Peyer's patch (tissue), 4 donors: ENCODE measurements at places on chromosomes 4 and X. TPM values are rescaled to one million over a fixed set of nuclear protein-coding genes. Genes with fewer than 3 reads are reported as not detected.

The ADH1A gene
- not detected for total RNA-seq

The ACSL1 gene
- 16.7 TPM for total RNA-seq

The CCDC110 gene
- not detected for total RNA-seq

The AFP gene
- total RNA-seq: not detected

The ERAS gene
- not detected for total RNA-seq

The FRMD7 gene
- not detected for total RNA-seq

The MAP3K15 gene
- not detected for total RNA-seq

The MAGEC1 gene
- not detected for total RNA-seq

The NEUROG2 gene
- not detected for total RNA-seq

DNA sequence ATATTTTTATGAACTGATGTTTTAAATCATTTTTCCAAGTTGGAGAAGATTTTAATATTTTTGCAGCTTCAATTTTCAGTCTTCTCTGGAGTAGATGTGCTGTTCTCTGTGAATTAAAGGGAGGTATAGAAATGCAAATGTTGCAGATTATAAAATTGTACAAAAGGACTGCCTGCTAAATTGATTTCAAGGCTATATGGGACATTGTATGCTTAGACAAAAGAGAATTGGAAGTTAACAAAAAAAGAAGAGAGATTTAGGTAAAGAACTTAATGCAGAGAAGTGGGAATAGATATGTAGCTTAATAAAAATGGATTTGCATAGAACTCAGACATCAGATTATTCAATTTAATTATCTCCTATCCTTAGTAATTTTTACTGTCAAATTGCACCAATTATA, 403.3 kb downstream of the ZIC3 start:
- DNase-seq: no peak
- H3K4me1 ChIP-seq: no peaks in the 10 kb centered on the region
- no peak overlapping the region for H3K27ac ChIP-seq
- no peak overlapping the region for H3K4me3 ChIP-seq
- H3K27me3 ChIP-seq: no peaks in the 10 kb centered on the region

DNA sequence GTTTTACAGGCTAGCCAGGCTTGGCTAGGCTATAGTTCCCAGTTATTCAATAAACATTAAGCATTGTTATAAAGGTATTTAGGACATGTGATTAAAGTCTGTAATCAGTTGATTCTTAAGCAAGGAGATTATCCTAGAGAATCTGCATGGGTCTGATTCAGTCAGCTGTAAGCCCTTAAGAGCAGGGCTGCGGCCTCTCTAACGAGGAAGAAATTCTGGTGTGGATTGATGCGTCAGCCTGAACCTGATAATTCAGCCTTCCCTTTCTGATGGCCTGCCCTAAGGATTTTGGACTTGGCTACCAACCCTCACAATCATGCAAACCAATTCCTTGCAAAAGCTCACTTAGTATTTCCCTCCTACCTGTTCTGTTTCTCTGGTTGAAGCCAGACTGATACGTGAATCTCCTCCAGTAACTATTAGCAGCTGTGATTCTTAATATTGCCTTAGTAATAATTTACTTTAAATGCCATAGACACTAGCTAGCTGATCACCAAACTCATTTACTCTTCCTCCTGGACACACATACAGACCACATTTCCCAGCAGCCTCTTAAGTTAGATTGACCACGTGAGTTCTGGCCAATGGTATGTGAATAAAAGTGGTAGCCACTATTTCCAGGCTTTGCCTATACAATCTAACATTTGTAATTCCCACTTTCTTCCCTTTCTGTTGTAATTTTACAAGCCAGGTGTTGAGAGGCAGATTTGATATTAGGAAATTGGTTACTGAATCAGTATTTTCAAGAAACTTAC, 678.0 kb upstream of the INTU start:
- no peaks in the 10 kb centered on the region for H3K27me3 ChIP-seq
- no peaks in the 10 kb centered on the region for H3K36me3 ChIP-seq
- H3K4me3 ChIP-seq: no peak overlapping the region
- no peak overlapping the region for H3K27ac ChIP-seq

GRCh38 chr4:39745920-39746319, 48.0 kb downstream of the UBE2K start:
- no peak overlapping the region for H3K27ac ChIP-seq
- no peak overlapping the region for H3K4me3 ChIP-seq
- no peak for DNase-seq
- no peaks in the 10 kb centered on the region for H3K36me3 ChIP-seq
- no peaks in the 10 kb centered on the region for H3K4me1 ChIP-seq

- no peak overlapping the region for H3K4me3 ChIP-seq
- no peaks in the 10 kb centered on the region for H3K4me1 ChIP-seq
- H3K27ac ChIP-seq: no peak overlapping the region
Measured at GRCh38 chr4:36207367-36207766, 36.9 kb downstream of the ARAP2 start.

- H3K4me1 ChIP-seq: no peaks in the 10 kb centered on the region
- no peak overlapping the region for H3K27ac ChIP-seq
- no peak overlapping the region for H3K4me3 ChIP-seq
- no peak for DNase-seq
- H3K36me3 ChIP-seq: no peaks in the 10 kb centered on the region
Measured at GRCh38 chr4:94605241-94605805, 152.4 kb upstream of the BMPR1B start.

GRCh38 chr4:56301181-56301996, 85.9 kb downstream of the AASDH start:
- no peaks in the 10 kb centered on the region for H3K36me3 ChIP-seq
- DNase-seq: peak; percentile 49
- H3K4me1 ChIP-seq: no peaks in the 10 kb centered on the region
- no peaks in the 10 kb centered on the region for H3K27me3 ChIP-seq
- H3K27ac ChIP-seq: peak overlapping the region; percentile 3

DNA sequence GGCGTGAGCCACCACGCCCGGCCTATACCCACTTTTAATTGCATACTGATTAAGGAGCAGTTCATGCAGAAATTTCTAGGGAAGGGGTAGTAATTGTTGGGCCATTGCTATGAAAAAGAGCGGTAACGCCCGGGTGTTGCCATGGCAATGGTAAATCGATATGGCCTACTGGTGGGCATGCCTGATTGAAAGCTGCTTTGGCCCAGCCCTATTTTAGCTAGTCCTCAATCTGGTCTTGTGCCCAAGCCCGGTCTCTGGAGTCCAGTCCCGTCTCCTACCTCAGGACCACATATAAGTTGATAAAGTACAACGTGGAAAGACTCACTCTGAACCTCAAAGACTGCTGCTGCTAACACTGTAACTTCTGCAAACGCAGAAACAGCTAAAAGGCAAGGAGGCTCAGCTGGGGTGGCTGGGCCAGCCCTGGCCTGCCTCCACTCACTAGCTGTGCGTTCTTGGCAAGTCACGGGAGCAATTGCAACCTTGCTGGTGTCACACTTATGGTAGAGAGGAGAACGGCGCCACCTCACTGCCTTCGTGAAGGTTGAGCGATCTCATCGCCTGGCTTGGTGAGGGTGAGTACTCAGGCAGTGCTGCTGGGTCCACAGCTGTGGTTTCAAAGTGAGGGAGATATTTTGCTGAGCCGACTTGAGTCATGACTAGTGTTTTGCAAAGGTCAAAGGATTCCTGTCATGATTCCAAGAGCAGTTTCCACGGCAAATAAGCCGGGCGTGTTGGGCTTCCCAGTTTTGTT, 57.0 kb upstream of the GRPEL1 start:
- no peak for DNase-seq
- no peaks in the 10 kb centered on the region for H3K27me3 ChIP-seq
- H3K36me3 ChIP-seq: no peaks in the 10 kb centered on the region
- H3K27ac ChIP-seq: peak overlapping the region; percentile 6
- H3K4me1 ChIP-seq: no peaks in the 10 kb centered on the region

DNA sequence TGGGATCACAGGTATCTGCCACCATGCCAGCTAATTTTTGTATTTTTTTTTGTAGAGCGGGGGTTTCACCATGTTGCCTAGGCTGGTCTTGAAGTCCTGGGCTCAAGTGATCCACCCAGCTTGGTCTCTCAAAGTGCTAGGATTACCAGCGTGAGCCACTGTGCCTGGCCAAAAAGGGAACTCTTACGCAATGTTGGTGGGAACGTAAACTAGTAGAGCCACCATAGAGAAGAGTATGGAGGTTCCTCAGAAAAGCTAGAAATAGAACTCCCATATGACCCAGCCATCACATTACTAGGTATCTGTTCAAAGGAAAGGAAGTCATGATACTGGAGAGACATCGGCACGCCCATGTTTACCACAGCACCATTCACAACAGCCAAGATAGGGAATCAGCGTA, 85.9 kb downstream of the PRKX start:
- H3K4me1 ChIP-seq: no peaks in the 10 kb centered on the region
- no peaks in the 10 kb centered on the region for H3K27me3 ChIP-seq
- DNase-seq: no peak
- no peak overlapping the region for H3K27ac ChIP-seq
- H3K36me3 ChIP-seq: no peaks in the 10 kb centered on the region

DNA sequence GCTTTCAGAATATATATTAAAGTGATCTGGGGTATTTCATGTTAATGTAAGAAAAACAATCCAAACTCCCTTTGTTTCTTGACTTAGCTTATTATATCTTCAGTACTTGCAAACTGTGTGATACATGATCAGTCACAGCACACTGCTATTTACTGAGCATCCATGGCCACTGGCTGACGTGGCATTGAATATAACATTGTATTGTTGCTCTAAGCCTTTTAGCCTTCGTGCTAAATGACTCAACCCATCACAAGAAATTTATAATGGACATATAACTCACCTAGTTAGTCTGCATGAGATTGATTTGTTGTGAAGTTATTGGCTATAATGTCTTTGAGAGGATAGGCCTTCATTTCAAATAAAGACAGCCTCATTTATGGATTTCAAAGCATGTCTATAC, 642.6 kb downstream of the IL1RAPL1 start:
- H3K4me3 ChIP-seq: no peak overlapping the region
- no peaks in the 10 kb centered on the region for H3K27me3 ChIP-seq
- no peaks in the 10 kb centered on the region for H3K36me3 ChIP-seq
- no peak for DNase-seq

DNA sequence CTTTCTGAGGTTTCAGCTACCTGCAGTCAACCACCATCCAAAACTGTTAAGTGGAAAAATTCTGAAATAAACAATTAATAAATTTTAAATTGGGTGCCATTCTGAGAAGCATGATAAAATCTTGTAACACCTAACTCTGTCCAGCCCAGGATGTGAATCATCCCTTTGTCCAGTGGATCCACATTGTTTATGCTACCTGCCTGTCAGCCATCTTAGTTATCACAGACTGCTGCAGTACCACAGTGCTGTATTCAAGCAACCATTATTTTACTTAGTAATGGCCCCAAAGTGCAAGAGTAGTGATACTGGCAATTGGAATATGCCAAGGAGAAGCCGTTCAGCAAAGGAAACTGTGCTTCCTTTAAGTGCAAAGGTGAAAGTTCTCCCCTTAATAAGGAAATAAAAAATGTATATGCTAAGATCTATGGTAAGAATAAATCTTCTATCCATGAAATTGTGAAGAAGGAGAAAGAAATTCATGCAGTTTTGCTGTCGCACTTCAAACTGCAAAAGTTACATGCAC, 20.6 kb downstream of the CAMK2D start:
- no peak overlapping the region for H3K27ac ChIP-seq
- H3K4me3 ChIP-seq: no peak overlapping the region
- no peaks in the 10 kb centered on the region for H3K4me1 ChIP-seq
- peak; percentile 41 for DNase-seq
- no peaks in the 10 kb centered on the region for H3K36me3 ChIP-seq
- H3K27me3 ChIP-seq: no peaks in the 10 kb centered on the region

- DNase-seq: no peak
- H3K4me3 ChIP-seq: no peak overlapping the region
- no peaks in the 10 kb centered on the region for H3K36me3 ChIP-seq
- H3K27ac ChIP-seq: no peak overlapping the region
Measured at GRCh38 chrX:41445781-41446358, 1.3 kb upstream of the NYX start.

- no peak overlapping the region for H3K4me3 ChIP-seq
- no peak for DNase-seq
- no peak overlapping the region for H3K27ac ChIP-seq
- H3K27me3 ChIP-seq: no peaks in the 10 kb centered on the region
Measured at GRCh38 chr4:159337041-159337440, 234.2 kb downstream of the RAPGEF2 start.

DNA sequence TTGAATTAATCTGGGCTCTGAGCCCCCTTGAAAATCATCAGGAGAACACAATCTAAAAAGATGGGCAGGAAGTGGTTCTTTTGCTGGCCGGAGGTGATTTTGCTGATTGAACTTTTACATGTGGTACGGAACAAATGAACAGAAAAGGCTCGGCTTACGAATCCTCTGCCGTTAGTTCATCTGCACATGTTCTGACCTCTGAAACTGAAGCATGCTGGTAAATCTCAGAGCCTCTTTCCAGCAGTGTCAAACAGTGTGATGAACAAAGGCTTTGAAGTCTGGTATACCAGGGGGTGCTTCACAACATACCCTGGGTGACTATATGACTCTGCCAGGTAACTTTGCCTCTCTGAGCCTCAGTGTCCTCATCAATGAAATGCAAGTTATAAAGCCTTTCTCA, 194.2 kb upstream of the C1QTNF7 start:
- no peak overlapping the region for H3K4me3 ChIP-seq
- no peak overlapping the region for H3K27ac ChIP-seq
- no peaks in the 10 kb centered on the region for H3K27me3 ChIP-seq
- no peaks in the 10 kb centered on the region for H3K36me3 ChIP-seq
- no peak for DNase-seq

- no peak for DNase-seq
- H3K27ac ChIP-seq: no peak overlapping the region
- no peaks in the 10 kb centered on the region for H3K36me3 ChIP-seq
- no peaks in the 10 kb centered on the region for H3K27me3 ChIP-seq
Measured at GRCh38 chrX:36986231-36986630, 21.9 kb upstream of the FAM47C start.

DNA sequence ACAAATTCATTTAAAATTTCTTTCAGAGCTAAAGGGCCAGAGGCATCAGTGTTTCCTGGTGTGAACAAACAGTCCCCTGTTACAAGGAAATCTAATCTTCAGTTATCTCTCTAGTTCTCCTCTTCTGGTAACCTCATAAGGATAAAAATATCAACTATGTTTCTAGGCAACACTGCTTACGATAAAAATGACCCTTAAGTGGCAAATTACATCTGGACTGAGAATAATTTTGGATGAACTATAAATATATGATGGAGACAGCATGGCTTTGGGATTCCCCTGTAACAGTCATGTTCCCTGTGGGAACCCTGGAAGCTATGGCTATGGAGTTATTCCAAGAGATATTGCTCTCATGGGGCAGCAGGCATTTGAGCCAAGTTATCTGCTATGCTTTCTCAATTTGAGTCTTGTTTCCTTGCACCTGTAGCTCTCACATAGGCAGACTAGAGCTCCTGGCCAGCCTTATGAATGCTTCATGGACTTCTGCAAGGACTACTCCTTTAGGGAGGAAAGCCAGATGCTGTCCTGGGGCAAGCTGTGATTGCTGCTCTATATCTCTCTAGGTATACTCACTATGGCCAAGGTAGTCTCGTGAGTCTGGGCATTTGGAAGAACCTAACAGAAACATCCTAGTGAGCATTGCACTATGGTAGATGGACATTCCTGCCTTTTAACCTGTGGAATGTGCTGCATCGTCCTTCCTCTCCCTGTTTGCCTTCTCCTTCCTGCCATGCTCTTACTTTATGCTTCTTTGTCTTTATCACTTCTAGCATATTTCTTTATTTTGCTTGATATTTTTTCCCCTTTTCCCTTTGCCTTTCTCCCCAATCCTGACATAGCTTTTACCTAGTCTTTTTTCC, 14.2 kb downstream of the C4orf33 start:
- no peaks in the 10 kb centered on the region for H3K36me3 ChIP-seq
- H3K4me1 ChIP-seq: no peaks in the 10 kb centered on the region
- no peak for DNase-seq
- H3K27me3 ChIP-seq: no peaks in the 10 kb centered on the region
- H3K27ac ChIP-seq: no peak overlapping the region
